ENCODE measurements at places on chromosomes 1 and 21.
A peak's percentile ranks its signal among the peaks of the same experiment; 100 is the strongest.

- no peak for DNase-seq
These were observed 9.5 kb upstream of the TMEM61 start for GRCh38 chr1:54970901-54971300.

GRCh38 chr1:24696756-24697330 is 48.4 kb upstream of the CLIC4 start:
- DNase-seq, result no peak

DNA sequence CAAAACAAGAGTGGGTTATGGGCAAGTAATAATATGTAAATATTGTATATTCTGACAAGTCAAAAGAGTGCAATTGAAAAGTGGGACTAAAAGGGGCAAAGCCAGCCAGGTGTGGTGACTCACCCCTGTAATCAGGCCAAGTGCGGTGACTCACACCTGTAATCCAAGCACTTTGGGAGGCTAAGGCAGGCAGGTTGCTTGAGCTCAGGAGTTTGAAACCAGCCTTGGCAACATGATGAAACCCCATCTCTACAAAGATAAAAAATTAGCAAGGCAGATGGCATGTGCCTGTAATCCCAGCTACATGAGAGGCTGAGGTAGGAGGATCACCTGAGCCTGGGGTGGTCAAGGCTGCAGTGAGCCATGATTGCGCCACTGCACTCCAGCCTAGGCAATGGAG is 304.0 kb downstream of the HHIPL2 start:
- no peak for DNase-seq

DNA sequence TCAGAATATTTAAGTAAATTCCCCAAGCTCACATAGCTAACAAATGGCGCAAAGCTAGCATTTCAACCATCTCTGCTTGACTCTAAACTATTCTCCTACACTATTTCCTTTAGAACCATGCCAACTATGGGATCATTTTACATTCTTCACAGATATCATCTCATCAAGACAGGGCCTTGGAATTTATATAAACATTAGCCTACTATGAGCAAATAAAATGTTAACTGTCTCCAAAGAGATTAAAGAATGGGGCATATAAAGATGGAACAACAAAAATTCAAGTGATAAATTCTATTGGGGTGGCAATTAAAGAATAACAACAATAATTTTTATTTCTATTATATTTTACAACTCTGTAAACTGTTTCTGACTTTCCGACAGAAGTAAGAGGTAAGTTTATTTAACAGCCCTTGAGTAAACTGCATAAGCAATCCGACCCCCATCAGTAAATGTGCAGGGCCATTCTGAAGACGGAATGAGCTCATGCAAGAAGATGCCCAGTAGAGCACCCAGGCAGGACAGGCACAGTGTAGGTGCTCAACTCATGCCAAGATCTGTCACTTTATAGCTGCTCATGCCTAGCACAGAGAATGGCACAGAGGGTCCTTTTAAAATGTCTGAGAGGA is 261.9 kb downstream of the VAV3 start:
- DNase-seq, result no peak

DNA sequence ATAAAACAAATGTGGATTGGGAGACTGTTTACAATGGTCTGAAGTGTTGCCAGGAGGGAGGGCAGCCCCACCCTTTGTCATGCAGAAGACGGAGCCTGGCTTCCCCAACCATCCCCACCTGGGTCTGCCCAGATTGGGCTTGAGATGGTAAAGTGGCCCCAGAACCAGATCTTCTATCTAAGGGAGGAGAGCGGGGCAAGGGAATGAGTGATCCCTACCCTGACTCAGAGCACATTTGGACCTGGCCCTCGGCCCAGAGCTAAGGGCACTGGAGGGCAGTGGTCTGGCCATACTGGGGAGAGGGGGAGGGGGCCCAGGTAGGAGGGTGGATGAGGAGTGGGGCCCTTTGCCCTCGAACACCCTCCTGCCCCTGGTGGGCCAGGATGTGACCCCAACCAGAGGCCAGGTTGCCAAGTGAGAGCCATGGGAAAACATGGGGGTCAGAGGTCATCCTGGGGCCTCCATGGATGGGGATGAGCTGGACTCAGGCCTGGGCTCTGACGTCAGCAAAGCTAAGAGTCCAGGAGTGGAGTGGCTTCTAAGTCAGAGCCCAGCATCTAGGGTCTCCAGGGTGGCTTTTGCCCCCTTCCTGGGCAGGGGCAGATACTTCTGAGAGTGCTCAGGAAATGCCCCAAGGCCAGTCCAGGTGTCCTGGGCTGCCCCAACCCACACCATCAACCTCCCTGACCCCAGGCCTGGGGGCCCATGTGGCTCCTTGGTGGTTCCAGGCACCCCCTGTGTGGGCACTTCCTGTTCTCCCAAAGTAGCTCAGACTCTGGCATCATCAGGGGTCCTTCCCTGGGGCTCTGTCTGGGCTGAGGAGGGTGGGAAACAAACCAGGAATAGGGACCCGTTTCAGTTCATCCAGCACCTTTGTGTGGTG is 1.6 kb upstream of the LEFTY1 start:
- DNase-seq, result no peak

GRCh38 chr1:65067491-65068201 is 80.4 kb upstream of the AK4 start:
- peak; percentile 36 for DNase-seq

GRCh38 chr1:101667761-101668160 is 329.0 kb downstream of the OLFM3 start:
- no peak for DNase-seq

DNA sequence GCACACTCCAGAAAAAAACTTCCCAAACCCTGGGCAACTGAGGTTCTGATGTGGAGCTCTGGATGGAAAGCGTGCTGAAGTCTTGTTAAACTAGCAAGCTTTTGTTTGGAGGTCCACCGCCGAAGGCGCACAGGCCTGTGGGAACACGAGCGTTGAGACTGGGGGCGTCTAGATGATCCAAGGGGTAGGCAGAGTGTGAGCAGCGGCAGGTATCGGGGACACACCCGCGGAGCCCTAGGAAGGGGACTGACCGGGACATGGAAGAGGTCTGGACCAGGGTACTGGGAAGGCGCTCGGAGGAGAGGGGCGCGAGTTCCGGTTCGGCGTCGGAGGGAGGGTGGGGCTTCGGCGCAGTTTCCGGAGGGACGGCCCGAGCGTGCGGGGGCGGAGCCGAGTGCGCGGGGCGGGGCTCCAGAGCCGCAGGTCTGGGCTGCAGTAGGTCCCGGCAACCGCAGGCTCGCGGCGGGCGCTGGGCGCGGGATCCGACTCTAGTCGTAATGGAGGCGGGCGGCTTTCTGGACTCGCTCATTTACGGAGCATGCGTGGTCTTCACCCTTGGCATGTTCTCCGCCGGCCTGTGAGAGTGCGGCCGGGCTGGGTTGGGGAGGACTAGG is at the start of gene SLC50A1:
TSS of gene SLC50A1 (plus strand) at position 438 of the 614 bp plus-strand sequence. CDS start at position 498, 60 bp downstream.
- DNase-seq, result peak; percentile 90

- no peak for DNase-seq
These were observed 177.3 kb upstream of the PLXNA2 start for GRCh38 chr1:208421486-208421885.

- no peak for DNase-seq
These were observed 232.4 kb upstream of the AJAP1 start for GRCh38 chr1:4421986-4422385.

- no peak for DNase-seq
These were observed 1146.7 kb upstream of the PRMT6 start for GRCh38 chr1:105909811-105910210.

GRCh38 chr1:237470712-237471338 is 419.9 kb downstream of the ZP4 start:
- no peak for DNase-seq

DNA sequence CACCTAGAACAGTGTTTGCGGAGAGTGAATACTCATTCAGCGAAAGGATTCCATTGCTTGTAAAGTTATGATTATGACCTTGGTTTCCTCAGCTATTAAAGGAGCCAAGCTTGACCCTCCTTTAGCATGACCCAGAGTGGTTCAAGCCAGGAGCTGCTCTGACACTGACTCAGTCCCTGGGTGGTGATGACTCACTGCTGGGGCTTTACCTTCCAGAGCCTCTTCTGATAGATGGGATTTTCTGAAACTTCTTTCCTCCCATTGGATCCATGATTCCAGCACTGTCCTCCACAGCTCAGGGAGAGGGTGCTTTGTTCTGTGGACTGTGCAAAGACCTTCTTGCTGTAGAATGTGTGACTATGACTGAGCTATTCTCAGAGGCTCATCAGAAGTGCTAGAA is 77.4 kb downstream of the S1PR1 start:
- DNase-seq, result no peak

DNA sequence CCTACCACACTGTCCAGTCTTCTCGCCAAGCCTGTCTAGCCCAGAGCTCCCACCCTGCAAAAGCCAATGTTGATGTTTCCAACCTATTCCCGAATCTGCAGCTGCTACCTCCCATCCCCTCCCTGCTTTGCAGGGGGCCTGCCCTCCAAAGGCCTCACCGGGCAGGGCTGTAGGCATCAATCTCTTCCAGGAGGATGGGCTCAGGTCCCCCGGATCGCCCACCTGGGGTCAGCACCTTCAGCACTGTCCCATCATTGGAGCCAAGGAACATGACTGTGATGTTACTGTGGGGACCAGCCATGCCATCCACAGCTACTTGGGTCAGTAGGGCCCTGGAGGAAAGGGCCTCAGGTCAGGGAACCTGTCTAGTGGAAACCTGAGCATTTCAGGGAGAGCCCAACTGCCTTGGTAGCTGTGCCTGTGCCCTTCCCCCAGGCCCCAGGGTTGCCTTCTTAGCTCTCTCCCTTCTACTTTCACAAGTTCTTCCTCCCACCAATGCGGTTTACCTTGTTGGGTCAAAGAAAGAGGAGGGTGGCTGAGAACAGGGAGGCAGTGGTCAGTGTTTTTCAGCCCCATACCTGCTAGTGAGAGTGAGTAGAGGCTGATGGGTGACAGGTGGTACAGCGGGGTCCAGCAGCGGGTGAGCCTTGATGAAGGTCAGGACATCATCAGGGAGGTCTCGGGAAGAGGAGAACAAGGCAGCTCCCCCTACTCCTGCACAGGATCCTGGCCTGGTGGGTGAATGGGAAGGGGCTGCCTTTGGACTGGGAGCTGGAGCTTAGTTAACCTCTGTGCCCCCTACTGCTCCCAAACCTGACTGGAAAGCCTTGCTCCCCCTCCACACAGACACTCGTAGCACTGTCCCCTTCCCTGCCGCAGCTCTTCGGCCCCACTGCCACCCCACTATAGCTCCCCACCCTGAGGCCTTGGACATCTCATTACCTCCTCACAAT is 10.7 kb downstream of the SEMA6C start:
- DNase-seq, result no peak

DNA sequence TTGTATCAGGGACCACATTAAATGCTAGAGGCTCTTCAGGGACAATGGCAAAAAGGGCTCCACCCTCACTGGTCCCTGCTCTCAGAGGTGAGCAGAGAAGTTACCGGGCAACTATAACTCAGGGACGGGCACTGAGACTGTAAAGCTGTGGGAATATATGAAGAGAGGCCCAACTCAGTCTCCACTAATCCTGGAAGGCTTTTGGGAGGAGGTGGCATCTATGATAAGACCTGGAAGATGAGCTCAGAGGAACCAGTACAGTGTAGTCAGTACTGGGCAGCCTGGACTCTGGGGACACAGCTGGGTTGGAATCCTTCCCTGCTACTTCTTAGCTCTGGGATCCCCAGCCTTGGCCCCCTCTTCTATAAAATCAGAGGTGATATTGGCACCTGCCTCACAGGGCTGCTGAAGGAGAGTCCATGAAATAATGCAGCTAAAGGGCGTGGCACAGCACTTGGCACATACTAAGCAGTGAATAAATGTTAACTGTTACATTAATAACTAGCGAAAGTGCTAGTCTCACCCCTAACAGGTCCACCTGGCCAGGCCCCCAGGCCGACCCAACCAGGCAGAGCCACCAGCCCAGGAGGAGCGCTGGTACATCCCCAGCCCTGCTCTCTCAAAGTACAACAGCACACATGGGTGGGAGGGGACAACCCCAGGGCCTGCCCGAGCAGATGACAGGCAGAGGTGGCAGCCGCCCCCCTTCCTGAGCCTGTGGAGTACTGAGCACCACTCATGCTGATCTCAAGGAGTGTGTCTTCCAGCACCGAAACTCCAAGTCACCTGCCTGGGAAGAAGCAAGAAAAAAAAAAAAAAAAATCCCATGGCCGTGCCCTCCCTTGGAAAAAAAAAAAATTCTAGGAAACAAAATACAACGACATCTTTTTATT is 62.7 kb downstream of the CASZ1 start:
- DNase-seq, result no peak

GRCh38 chr1:61170328-61171238 is 88.2 kb downstream of the NFIA start:
- DNase-seq, result no peak

DNA sequence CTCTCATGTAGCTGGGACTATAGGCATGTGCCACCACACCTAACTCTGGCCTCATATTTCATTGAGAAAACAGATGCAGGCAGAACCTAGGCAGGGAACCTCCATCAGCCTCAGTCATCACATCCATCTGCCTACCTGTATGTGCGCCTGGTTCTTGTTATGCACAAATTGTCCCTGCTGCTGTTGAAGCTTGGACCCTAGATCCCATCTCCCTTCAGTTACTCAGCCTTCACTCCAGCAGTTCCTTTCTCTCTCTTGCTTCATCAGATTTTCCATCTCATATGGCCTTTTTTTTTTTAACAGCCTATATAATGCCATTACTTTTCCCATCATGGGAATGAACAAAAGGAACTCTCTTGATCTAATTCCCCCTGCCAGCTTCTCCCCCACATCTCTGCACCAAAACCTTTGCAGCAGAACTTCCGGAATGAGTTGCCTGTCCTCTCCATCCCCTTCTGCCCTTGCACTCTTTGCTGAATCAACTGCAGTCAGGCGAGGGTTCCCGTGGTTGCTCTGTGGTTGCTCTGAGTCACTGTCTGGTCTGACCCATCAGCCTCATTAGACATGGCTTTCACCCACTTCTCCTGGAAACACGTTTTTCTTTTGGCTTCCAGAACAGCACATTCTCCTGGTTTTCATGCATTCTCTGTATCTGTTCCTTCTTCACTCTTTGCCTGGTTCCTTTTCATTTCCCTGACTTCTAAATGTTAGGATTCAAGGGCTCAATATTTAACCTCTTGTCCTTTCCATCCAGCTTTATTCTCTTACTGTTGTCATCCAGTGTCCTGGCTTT is 41.5 kb downstream of the UBE4B start:
- DNase-seq, result no peak

- DNase-seq, result no peak
These were observed 11.1 kb downstream of the MTHFR start for GRCh38 chr1:11794446-11795237.

- no peak for DNase-seq
These were observed 970 bp downstream of the TNFRSF1B start for GRCh38 chr1:12167493-12168429.

GRCh38 chr1:113981962-113982931 is 3.0 kb downstream of the OLFML3 start:
- no peak for DNase-seq

DNA sequence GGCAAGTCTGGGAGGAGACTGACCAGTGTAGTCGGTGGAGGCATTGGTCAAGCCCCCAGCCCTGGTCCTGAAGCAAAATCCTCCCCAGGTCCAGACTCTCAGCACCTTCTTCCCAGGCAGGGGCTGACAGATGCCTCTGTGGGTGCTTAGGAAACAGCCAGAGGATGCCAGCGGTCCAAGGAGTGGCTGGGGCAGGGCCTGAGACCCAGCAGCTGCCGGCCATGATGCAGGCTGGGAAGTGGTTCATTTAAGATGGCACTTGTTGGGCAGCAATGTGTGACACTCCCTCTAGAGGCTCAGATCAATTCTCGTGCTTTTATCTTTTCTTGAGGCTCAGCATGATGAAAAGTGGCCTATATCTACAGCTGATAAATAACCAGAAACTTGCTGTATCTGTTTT is 165.0 kb upstream of the VAMP3 start:
- DNase-seq, result no peak

GRCh38 chr1:217895841-217896240 is 264.7 kb downstream of the SPATA17 start:
- no peak for DNase-seq

Measured in T-helper 9 cell (primary cell).